ENCODE measurements at places on chromosomes 13 and 19. TPM values are rescaled to one million over a fixed set of nuclear protein-coding genes. Genes with fewer than 3 reads are reported as not detected.

The NUMBL gene
- total RNA-seq: 2.0 TPM

The DAND5 gene
- total RNA-seq: 0.09 TPM

The TBXA2R gene
- 0.28 TPM for total RNA-seq

The DIAPH3 gene
- total RNA-seq: 4.5 TPM

The NXNL1 gene
- not detected for total RNA-seq

The ZNF132 gene
- 6.4 TPM for total RNA-seq

The ZNF816 gene
- total RNA-seq: 17.0 TPM

The NPAS1 gene
- total RNA-seq: 0.09 TPM

DNA sequence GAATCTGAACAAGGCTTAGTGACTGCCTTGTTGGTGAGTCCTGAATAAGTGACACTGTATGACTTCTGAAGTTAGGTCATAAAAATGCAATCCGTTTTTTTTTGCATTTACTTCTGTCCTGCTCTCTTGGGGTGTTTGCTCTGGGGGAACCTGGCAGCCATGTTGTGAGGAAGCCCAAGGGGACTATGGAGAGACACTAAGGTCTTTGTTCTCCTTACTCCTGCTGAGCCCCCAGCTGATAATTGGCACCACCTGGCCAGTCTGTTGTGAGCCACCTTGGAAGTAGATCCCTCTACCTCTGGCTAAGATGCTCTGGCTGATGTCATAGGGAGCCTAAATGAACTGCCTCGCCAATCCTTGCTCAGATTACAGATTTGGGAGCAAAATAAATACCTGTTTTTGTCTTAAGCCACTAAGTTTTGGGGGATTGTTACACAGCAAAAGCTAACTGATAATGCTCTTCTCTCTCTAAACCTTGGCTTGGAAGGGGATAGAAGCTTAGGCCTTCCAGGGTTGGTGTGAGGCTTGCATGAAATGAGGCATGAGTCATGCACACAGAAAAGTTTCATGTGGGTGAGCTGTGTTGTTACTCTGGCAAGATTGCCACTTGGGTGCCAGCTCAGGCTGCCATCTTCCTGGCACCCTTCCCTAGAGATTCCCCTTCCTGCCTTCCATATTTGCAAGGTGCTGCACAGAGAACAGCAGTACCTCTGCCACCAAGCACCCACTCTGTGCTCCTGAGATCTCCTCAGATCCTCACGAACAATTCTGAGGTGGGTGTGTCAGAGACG is 10.1 kb downstream of the TUBB4A start:
- DNase-seq: no peak

GRCh38 chr13:37029617-37030016 is 29.0 kb downstream of the EXOSC8 start:
- DNase-seq: no peak

- no peak for DNase-seq
These were observed 3.0 kb upstream of the ECH1 start for GRCh38 chr19:38834590-38834989.

DNA sequence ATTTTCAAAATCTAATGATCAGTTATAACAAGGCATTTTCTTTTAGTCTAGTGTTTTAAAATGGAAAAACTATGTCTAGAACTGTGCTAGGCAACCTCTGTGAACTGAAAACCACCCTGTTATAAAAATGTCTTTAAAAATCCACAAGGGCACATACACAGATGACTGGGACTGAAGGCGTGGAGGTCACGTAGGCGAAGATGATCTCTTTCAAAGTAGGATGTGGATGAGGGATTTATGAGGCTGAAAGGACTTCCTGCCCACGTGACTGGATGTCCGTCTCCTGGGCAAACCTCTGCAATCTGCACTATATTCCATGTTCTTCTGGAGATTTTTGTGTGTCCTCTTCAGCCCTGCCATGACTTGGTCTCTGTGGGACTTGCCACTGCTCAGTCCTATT is 84.2 kb upstream of the ZNF536 start:
- no peak for DNase-seq

GRCh38 chr13:51435002-51435578 is 17.7 kb downstream of the INTS6 start:
- no peak for DNase-seq

DNA sequence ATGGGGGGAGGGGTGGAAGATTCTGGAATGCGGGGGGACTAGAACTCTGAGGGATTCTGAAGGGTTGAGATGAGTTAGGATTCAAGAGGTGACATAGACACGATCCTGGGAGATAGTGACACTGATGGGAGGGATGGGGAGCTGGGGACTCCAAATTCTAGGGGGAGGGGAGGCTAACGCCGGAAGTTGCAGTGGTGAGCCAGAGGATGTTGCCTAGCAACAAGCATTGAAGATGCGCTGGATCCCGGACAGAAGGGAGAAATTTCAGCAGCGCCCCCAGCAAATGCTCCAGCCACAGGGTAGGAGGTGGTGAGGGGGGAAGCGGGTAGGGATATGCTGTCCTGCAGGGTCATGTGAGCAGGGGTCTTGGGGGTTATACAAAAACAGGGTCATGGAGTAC is 6.9 kb upstream of the LTBP4 start:
- DNase-seq: no peak

DNA sequence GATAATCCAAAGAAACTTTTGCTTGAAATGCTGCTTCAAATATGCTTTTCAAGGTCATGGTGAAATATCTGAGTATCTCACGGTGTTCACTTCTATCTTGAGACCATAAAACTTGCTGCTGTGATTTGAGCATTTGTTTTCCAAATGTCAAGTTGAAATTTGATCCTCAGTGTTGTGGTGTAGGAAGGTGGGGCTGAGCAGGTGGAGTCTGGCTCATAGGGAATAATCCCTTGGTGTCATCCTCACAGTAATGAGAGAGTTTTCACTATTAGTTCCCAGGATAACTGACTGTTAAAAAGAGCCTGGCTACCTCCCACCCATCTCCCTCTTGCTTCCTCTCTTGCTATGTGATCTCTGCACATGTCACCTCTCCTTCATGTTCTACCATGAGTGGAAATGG is 858.0 kb upstream of the SLITRK5 start:
- DNase-seq: no peak

GRCh38 chr19:46081928-46082727 is 41.3 kb upstream of the IGFL4 start:
- no peak for DNase-seq

- no peak for DNase-seq
These were observed 146.3 kb downstream of the GGACT start for GRCh38 chr13:100442095-100442832.

DNA sequence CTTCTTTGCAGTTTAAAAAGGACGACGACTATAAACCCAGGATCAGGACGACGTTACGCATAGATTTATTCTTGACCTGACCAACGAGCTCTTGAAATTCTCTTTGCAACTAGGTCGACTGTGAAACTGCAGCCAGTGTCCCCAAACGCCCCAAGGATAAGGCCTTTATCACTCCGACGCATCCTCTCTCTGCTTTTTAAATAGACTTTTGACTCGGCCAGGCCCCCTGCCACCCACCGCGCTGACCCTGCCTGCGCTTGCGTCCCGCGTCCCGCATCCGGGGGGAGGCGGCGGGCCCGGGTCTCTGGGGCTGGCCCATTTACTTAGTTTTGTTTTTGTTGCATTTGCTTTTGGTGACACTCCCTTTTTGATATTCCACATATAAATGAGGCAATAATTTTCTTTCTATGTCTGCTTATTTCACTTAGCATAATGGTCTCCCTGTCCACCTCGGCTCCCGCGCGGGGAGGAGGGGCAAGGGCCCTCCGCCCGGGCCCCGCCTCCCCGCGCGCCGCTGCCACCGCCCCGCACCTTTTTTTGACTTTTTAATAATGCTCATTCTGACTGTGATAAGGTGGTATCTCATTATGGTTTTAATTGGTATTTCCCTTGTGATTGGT is 17.4 kb downstream of the RB1 start:
- DNase-seq: no peak

DNA sequence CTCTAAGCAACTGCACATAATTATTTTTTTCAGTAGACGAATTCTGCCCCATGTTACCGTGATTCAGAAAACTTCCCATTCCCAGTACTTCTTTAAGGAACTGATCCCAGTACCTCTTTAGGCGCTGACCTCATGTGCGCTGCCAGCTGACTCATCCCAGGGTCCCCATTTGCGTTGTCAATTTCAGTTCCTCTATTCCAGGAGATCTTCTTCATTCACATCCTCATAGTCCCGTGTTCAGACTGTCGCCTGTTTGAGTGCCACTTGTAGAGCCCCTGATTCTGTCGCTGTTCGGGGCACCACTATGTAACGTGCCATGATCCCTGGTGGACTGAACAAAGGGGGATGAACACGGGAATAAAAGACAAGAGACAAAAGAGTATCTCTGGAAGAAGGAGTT is 16.4 kb downstream of the FPR3 start:
- DNase-seq: no peak

DNA sequence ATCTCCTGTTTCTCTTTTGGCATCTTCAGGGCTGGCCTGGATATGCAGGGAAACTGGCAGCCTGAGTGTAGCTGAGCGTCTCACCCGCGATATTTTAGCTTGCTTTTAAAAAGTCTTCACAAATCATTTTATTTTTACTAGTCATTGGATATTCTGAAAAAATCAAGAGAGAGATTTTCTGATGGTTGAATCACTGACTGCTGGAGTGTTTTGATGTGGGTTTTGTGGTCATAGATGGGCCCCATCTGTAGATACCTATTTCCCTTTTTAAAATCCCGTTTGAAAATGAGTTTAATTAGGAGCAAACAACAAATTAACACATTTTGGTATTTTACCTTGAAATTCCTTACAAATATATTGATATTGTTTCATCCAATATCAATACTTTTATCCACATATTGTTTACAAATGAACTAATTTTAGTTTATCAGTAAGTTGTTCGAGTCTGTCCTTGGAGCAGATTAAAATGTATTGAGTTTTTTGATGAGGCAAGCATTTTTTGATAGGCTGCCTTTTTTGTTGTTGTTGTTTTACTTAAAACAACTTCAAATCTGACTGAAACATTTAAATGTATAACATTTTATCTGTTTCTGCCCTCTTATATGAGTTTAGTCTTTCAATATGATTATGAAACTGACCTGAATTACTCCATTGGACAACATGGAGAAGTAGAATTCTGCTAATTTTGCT is 21.5 kb upstream of the OXGR1 start:
- DNase-seq: no peak

DNA sequence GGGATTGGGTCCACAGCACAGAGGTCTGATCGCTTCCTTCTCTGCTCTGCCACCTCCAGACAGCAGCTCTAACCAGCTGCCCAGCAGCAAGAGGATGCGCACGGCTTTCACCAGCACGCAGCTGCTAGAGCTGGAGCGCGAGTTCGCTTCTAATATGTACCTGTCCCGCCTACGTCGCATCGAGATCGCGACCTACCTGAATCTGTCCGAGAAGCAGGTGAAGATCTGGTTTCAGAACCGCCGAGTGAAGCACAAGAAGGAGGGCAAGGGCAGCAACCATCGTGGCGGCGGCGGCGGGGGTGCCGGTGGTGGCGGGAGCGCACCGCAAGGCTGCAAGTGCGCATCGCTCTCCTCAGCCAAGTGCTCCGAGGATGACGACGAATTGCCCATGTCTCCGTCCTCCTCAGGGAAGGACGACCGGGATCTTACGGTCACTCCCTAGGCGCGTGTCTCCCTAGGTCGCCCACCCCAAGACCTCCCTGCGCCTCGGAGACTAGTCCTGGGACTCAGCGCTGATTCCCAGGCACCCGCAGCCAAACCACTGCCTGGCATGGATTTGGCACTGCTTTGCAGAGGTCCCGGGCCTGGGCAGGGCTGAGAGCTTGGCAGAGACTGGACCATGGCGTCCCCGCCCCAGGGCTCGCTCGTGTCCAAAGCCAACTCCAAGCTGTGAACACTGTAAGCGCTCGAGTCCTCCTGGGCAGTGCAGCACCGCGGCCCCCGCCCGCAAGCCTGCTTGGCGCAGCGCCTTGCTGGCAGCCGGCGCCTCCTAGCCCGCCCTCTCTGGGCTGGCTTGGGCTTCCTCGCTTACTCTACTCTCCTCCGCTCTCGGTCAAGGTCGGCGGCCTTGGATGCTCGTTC is 1.5 kb downstream of the GSX1 start:
- no peak for DNase-seq

- no peak for DNase-seq
These were observed 221.0 kb downstream of the KLF12 start for GRCh38 chr13:73913079-73913740.

DNA sequence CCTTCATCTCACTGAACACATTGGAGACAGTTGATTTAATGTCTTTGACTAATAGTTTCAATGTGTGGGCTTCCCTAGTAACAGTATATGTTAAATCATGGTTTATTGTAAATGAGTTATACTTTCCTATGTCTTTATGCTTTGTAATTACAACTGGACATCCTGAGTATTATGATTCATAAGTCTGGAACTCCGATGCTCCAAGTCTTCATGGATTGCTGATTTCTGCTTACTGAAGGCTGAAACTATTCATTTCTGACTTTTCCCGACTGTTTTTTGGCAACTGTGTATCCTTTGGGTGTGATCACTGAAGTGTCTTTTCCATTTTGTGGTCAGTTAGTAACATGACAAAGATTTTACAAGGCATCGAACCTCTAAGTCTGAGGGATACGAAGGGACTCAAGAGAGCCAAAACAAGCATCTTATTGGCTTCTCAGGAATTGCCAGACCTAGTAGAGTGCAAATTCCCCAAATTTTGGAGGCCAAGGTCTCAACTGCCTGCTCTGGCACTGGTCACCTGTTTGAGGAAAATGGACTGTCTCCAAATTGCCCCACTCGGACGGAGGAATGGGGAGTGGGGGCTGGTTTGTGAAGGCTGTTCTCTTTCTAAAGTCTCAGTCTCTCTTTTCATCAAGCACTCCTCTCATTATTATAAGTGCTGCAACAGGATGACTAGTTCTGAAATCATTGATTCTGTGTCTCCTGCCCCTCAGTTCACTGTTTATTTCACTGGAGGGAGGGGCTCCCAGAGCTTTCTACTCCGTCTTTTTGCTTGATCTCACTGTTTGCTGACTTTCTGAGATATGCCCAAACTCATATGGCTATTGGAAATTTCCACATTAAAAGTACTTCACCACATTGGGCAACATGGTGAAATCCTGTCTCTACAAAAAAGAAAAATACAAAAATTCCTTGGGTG is 20.2 kb upstream of the CD70 start:
- no peak for DNase-seq

DNA sequence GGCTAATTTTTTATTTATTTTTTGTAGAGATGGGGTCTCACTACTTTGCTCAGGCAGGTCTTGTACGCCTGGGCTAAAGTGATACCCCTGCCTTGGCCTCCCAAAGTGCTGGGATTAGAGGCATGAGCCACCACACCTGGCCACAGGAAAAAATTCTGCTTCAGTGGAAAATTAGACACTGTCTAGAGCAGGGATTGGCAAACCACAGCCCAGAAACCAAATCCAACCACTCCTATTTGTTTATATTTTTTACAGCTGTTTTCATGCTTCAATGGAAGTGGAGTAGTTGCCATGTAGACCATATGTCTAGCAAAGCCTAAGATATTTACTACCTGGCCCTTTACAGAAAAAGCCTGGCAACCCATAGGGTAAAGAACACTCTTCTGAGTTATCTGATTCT is 123.7 kb upstream of the MRI1 start:
- DNase-seq: no peak

- DNase-seq: no peak
These were observed 256.1 kb downstream of the SLITRK6 start for GRCh38 chr13:85543144-85543543.

GRCh38 chr13:28753208-28753892 is 34.6 kb upstream of the SLC46A3 start:
- DNase-seq: no peak
